ENCODE measurements at places on chromosomes 16 and 17.
A peak's percentile ranks its signal among the peaks of the same experiment; 100 is the strongest.

- no peak for DNase-seq
Measured at GRCh38 chr16:60279061-60279665, 1545.0 kb upstream of the GOT2 start.

DNA sequence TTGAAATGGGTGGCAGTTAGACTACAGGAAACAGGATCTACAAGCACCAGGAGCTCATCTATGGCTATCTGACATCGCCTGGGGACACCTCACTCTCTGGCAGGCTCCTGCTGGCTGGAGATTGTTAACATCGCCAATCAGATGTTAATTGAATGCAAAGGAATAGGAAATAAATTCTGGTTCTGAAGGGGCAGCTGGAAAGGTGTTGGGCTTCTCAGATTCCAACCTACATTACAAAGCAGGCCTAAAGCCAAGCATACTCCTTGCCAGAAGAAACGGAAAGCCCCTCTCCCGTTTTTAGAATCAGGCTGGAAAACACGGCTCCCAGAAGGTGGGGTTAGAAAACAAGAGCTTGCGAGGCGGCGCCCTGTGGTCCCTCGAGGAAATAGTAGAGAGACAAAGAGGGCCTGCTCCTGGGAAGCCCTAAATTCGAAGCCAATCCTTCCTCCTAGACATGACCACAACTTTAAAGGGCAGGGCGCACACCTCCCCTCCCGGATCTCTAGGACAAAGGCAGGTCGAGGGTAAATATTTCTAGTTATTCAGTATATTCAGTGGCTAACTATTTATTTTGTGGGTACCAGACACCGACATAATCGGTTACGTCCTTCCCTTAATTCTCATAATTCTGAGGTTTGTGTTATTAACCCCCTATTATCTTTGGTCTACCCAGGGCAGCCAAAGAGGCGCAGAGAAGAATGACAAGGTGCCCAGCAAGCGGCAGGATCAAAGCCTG is 763 bp upstream of the TOM1L1 start:
- DNase-seq, result no peak

DNA sequence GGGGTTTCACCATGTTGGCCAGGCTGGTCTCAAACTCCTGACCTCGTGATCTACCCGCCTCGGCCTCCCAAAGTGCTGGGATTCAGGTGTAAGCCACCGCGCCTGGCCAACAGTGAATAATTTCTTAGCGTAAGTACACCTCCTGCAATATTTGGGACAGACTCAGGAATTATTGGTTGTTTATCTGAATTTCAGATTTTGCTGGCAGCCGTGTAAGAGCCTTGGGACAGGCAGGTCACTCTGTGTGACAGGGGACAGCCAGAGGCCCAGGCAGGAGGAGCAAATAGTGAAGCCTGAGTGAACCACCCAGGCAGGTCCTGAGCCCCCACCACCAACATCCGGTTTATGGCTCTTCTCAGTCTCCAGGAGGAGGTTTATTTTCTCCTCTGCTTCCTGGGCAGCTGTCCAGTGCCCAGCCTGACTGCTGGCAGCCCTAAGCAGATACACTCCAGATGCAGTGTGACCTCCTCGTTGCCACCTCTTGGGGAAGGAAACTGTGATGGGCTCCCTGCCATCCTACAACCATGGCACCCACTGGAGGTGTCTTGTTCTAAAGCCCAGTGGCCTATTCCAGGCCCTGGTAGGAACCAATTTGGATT is 26.2 kb upstream of the ADORA2B start:
- no peak for DNase-seq

DNA sequence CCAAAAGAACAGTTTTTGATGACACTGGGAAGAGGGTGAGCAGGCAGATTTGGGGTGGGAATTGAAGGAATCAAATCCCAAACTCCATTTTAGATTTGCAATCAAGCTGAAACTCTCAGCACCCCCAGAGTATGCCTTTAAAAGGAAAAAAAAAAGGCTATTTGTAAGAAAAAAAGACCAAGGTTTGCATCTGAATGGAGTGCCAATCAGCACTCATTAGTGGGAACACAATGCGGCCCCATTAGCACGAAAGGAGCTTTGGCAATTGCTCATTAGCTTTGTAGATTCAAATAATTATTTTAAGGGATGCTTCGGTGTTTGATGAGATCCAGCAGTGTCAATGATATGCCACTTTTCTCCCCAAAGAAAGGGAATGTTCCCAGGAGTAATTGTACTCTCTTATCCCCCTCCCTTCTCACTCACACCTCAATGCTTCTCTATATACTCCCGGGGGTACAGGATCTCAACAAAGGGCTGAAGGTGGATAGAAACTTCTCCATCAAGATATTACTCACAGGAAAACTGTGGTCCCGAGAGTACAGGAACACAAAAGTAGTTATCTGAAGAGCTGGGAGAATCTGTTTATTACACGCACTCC is 32.2 kb downstream of the CHP2 start:
- no peak for DNase-seq

DNA sequence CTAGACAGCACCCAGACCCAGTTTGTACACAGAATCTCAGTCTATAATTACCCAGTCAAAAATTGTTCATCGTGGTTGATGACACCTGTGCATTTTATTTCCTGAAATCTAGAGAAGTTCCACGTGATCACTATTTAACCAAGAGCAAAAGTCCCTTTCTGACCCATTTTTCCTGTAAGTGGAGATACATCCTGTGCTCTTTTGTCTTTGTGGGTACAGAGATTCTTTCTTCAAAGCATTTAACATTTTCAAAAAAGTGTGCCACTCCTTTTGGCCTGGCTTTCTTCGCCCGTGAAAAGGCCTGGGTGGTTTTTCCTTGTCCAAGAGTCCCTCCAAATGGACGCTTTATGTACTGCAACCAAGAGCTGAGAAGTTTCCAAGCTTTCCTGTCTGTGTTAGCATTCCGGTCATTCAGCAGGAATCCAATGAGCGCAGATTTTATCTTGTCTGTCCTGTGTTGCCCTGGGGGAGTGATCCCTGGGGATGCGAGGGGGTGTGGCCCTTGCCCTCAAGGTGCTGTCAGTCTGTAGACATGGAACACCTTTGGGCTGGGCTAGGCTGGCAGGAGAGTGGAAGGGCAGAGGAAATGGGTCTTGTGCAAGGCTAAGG is 161.1 kb upstream of the CACNG5 start:
- peak; percentile 55 for DNase-seq

GRCh38 chr17:77466140-77466539 is 325.4 kb downstream of the SEC14L1 start:
- no peak for DNase-seq

DNA sequence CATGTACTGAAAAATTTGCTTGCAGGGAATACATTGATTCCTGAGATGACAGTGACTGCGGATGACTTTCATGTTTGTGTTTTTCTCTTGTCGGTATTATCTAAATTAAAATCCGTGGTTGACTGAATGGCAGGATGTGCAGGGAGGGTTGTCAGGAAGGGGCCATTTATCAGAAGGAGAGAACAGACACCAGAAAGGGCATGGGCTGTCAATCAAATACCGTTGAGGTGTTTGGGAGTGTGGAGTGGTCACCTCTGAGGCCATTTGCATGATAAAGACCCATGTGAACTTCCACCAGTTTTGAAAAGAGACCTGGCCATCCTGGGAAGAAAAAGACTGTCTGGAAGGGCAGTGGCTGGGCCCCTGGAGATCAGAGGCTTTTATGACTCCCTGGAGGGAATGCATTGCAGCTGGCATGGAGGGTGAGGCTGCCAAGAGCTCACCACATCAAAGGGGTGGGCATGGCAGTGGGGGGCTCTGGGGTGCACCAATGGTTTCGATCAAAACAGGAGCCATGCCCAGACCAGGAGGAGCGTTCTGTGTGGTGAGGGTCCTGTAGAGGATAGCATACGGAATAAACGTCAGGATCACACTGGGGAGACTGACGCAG is 67.1 kb downstream of the CYLD start:
- DNase-seq, result no peak

DNA sequence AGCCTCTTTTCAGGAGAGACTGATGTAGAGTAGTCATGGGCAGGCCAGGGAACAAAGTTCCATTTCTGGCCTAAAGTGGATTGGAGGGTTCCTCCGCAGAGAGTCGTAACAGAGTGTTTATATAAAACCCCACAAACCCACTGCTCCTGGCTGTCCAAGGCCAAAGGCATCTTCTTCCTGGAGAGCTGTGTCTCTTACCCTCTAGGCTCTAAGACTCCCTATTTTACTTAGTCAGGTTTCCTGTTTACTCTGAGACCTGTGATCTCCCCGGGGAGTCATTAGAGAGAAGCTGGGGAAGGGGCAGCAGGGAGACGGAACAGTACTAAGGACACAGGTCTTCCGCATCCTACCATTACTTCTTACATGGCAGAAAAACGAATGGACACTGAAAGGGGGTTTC is 69.5 kb downstream of the HIC1 start:
- DNase-seq, result no peak

DNA sequence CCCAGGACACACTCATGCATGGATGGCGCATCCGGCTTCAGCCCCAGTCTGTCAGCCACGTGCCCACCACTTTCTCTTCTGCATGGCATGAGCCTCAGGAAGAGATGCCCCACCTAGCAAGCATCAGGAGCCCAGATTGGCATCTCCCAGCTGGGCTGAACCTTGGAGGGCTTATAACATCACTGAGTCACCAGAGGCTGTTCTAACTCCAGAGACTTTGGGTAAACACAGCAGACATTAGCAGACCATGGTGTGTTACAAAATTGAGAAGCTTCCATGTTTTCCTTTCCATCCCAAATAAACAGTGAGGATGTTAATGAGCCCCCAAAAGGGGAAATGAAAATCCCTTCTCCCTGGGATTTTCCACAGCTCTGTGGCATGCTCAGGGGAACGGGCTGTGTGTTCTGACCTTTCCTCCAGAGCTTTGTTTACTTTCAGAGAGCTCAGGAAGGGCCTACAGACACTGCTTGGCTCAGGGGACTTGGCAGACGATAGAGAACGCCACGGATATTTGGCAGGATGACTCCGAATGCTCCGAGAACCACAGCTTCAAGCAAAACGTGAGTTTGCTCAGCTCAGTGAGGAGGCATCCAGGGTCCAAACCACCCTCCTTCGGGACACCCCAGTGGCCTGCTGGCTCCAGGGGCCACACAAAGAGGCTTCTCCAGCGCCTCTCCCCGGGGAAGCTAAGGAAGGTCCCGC is 16.5 kb downstream of the GLP2R start:
- DNase-seq, result no peak

- DNase-seq, result peak; percentile 67
Measured at GRCh38 chr17:2215616-2216364, 87.8 kb downstream of the SMG6 start.

DNA sequence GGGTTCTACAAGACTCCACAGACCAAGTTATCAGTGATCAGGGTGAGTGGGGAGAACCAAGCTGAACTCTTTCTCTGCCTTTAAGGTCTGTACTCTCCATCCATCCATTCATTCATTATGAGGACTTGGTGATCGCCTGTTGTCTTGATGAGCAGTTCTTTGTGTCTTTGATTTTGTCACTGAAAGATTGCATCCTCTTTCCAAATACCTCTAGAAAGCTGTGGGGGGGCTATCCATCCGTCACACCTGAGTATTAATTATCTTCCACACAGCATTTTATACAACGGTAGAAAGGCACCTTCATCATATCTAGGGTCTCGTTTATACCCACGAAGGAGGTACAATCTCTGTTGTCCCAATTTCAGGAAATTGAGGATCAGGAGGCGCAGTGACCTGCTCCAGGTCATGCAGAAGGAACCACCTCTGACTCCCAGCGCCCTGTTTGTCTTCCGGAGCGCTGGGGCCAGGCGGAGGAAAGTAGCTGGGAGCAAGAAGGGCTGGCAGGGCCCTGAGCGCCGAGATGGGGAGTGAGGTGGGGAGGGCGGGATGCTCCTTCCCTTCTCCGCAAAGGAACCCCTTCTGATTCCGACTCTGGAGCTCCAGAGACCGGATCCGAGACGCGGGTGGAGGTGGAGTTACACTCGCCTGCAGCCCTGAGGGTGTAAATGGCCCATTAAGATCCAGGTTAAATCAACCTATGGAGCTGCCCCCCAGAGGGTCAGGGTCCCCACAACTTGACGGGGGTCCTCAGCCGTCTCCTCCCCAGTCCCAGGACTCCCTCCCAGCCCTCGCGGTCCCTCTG is 605 bp upstream of the ABAT start:
- DNase-seq, result no peak

- no peak for DNase-seq
Measured at GRCh38 chr17:12627781-12628451, 37.8 kb upstream of the MYOCD start.

GRCh38 chr17:75481194-75482068 is 25.0 kb downstream of the TMEM94 start:
- no peak for DNase-seq

DNA sequence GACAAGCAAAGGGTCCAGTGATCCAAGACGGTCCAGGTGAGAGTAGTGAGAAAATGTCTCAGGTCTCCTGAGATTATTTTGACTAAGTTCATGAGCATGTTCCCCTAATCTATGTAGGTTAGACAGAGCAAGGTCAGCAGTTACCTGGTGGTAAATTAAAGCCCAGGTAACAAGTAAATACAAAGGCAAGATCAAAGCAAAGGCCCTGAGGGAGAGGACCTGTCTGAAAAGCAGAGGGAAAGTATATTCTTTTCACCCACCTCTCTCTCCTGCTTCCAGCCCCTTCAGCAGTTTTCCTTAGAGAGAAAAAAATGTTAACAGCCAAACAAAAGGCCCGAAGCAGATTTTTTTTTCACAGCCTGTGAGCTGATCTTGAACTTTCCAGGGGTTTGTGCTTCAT is 302.7 kb downstream of the MAP2K6 start:
- no peak for DNase-seq

GRCh38 chr17:50952889-50953288 is 86.7 kb upstream of the TOB1 start:
- no peak for DNase-seq

DNA sequence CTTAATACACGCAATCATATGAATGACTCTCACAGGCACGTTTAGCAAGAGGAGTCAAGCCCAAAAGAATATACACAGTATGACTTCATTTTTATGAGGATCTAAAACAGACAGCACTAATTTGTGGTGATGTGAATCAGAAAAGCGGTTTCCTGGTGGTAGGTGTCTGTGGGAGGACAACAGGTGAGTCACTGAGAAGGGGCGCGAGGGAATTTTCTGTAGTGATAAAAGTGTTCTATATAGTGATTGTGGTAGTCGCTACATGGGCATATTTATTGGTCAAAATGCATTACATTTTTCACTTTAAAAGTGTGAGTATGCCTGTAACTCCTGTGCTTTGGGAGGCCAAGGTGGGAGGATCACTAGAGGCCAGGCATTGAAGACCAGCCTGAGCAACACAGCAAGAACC is 7.6 kb upstream of the TNRC6A start:
- peak; percentile 77 for DNase-seq

GRCh38 chr16:62135911-62136310 is 99.7 kb upstream of the CDH8 start:
- DNase-seq, result no peak

DNA sequence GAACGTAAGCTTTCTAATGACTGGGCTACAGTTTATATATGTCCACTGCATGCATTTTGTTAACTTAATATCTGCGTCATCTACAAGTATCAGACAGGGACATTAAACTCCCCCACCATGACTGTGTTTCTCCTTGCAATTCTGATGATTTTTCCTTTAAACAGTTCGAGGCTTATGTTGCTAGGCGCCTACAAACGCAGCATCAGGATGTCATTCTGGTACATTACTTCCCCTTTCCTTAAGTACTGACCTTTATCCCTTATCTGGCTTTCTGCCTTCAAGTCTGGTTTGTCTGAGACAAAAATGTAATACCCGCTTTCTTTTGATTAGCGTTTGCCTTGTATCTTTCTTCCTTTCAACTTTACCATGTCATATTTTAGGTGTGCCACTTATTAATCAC is 362.4 kb downstream of the SLC39A11 start:
- no peak for DNase-seq

All from activated naive CD4-positive, alpha-beta T cell treated with Interleukin-2 at 50 U/mL for 16 hours (primary cell).